Stimulated activated CD4-positive, alpha-beta T cell treated with anti-CD3 and anti-CD28 coated beads, Interleukin-2, amount 100 ng/mL, for 24 hours (primary cell): ENCODE measurements at places on chromosomes 3 and 15.

DNA sequence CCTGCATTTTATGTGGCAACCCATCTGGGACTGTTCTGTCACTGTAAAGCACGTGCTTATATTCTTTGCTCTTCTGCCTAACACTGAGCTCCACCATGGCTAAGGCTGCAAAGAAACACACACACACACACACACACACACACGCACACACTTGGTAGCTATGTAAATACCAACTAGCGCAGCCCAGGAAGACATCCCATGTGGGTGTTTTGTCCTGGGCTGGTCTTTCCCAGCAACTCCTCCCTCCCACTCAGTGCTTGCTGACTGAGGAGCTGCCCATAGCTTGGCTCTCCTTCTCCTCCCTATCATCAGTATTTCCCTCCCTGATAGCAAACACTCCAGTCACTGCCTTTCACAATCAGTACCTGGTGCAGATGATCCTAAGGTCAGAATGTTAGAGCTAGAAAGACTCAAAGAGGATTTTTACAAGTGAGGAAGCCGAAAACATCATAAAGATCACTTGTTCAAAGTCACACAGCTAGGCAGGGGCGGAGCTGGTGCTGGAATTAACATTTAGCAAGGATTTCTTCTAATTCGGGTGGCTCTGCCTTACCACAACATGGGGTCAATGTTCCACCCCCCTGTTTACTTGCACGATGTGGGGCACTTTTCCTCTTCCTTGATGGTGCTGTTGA lies 377.1 kb upstream of the TBL1XR1 start:
- DNase-seq, result no peak

GRCh38 chr15:78317145-78317836 lies 17.9 kb upstream of the SKIC8 start:
- DNase-seq, result no peak

DNA sequence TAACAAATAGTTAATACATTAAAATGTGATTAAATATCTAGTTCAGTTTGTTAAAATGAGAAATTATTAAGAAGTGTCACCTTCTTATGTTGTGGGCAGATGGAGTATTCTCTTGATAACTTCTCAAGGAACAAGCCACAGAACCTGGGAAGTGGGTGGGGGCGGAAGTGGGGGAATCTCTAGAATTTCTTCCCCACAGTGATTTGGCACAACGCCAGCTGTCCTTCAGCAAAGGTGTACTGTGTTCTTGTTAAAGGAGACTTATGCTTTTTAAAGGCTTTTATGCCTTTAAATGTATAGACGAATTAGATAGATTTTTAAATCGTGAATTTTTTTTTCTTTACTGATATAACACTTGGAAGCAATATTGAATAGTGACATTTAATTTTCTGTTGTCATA lies 42.4 kb downstream of the SEC22A start:
- DNase-seq, result peak; percentile 9

GRCh38 chr3:58013973-58014649 lies 5.9 kb downstream of the FLNB start:
- DNase-seq, result no peak

DNA sequence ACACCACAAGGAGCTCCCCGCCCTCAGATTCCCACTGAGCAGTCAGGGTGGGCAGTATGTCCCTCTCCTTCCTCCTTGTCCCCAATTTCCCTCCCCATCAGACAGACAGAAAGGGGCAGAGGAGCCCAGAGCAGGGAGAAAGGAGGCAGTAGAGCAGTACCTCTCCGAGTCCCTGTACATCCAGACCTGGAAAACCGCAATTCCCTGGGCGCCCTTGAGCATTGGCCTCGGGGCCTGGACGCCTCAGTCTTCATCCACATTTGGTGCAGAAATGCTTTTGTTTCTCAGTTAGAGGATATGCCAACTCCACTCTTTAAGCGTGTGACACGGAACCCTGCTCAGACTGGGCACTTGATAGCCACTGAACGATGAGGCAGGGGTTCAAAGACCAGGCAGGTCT lies 5.9 kb downstream of the ISG20 start:
- no peak for DNase-seq

- DNase-seq, result no peak
Measured at GRCh38 chr15:101551696-101552591, 62.4 kb upstream of the PCSK6 start.

GRCh38 chr3:78610462-78611125 lies 1157.2 kb downstream of the ROBO1 start:
- no peak for DNase-seq

DNA sequence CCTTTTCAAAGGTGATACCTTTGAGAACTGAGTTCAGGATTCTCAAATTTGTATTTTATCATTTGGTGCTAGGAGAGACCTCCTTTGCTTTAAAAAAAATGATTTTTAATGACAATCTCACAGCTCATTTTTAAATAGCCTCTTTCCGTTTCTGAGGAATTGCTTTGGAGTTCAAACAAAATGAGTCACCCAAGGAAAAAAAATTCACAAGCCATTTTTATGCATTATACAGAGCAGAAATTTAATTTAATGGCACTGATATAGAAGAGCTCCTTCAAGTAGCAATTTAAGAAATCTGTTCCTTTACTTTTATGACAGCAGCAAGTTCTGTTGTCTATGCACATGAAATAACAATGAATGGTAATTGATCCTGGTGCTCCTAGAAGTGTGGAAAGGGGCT lies 337.9 kb upstream of the KCNMB2 start:
- no peak for DNase-seq

DNA sequence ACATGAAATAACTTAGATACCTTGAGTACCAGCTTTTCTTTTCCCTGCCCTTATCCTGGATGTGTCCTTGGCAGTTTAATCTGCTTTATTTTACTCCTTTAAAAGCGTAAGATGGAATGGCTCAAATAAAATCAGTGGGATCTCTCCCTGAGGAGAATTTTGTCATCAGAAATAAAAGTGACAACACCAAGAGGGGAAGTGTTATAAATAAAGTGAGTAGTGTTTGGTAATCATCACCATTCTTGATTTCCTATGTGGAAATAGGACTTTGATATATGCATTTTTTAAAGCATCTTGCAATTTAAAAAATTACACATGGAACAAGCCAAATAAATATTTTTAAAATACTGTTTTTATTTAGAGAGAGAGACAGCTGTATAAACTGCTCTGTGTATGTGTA lies 76.5 kb downstream of the MBNL1 start:
- no peak for DNase-seq

DNA sequence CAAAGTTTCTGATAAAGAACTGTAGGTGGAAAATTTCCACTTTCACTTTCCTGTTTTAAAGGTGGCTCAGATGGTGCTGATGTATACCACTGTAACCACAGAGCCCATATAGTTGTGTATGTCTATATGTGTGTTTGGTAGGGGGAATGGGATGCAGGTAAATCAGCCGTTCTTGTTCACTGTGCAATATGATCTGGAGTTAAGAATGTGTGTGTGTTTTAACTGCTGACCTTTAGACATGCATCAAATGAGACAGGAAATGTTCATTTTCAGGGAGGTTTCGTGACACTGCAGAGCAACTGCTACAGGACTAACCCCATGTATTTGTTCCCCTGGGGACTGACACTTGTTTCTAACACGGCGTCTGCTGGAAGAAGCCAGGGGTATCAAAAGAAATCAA lies 180.5 kb downstream of the TAFA4 start:
- DNase-seq, result no peak

- DNase-seq, result no peak
Measured at GRCh38 chr3:140117096-140117526, 182.1 kb downstream of the CLSTN2 start.

DNA sequence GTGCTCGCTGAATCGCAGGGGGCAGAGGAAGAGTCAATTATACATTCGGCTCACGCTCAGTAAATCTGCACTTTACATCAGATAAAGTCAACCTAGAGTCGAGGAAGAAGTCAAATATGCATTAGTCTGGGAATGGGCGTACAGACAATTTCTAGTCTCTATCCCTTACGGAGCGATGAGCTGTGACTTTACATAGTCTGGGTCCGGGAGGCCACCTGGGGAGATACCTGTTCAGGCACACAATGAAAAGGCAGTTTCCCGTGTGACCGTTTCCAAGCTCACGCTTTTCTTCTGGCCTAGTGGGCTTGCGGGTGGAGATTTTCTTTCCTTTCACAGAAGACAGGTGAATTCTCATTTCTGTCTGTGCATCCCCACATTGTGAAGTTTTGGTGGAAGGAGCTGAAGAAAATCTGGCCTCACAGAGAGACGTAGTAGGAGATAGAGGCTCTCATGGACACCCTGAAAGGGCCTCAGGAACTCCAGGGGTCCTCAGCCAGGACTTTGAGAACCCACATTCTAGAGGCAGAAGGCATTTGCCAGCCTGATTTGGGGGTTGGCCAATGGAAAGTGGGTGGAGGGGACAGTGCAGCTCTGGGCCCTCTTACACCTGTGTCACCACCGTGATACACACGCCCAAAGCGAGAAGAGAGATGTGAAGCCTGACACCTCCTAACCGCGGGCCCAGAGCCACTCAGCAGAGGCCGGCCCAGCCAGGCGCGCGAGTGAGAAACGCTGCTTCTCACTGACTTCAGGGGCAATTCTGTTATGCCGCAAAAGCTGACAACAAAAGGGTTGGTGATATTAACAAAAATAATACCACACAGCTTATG lies 10.7 kb upstream of the OCA2 start:
- no peak for DNase-seq

- no peak for DNase-seq
Measured at GRCh38 chr15:37550360-37551024, 383.9 kb upstream of the TMCO5A start.

- no peak for DNase-seq
Measured at GRCh38 chr3:25502233-25502632, 74.2 kb downstream of the RARB start.

DNA sequence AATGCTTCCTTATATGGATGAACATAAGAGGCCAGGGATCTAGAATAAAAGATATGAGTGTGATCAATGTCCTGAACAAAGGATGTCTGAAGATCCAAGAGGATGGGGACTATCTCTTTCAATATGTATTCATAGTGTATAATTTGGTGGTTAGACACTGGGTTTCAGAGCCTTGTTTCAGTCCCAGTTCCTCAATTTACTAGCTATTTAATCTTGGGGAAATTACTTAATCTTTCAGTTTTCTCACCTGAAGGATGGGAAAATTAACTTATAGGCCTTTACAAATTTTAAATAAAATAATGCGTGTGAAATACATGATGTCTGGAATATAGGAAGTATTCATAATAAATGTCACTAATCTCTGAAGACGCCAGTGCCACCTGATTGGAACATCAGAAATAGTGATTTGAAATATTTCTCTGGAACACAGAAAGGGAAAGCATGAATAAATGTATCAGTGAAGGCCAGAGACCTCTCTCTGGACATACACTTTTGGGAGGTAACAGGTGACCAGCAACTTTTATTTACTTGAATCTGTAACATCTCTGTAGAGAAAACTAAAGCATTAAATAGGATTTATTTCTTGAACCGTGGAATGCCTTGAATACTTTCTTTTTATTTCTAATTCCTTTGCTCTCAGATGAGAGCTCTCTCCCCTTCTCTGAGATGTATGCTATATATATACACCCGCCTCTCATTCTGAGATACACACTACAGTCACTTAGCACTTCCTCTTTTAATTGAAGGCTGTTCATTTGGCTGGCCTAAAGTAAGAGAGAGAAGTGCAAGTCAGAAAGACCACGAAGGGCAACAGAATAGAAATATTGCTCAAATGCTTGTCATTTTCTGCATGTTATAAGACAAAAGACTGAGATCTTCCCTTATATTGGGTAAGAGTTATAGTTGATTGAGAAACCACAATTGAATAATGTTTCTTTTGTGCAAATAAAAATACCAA lies 407.1 kb downstream of the LSAMP start:
- DNase-seq, result no peak

GRCh38 chr3:42635111-42635510 lies 18.4 kb upstream of the ZBTB47 start:
- DNase-seq, result no peak

DNA sequence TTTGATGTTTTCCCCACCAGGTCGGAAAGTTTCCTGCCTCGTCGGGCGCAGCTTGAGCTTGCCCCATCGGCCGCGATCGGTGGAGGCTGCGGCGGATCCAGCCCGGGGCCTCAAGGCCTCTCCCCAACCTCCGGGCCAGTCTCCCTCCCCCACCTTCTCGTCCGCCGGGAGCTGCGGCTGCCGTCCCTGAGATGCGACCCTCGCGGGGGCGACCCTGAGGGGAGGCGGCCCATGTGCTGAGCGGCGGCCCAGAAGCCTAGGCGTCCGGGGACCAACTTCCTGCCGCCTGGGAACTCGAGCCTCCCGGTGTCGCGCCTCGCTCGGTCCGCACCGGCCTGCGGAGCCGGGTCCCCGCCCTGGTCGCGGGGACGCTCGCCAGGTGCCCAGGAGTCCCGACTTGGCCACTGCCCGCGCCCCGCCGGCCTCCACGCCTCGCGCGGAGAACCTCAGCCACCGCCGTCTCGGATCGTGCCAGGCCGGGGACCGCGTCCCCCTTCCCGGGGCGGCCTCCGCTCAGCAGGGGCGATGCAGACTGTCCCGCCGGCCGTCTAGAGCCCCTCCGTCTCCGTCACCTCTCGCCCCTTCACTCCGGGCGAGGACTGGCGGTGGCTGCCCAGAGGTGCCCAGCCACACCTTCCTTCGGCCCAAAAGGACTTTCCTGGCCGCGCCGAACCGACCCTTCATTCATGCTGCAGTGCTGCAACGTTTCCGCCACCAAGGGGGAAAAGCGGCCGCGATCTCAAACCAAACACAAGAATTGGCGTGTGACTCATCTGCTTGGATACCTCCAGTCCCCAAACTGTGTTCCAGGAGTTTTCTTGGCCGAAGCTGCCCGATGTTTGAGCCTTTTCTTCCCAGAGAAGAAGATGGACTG lies 656 bp downstream of the SLMAP start:
- DNase-seq, result peak; percentile 46

GRCh38 chr3:14489641-14490040 lies 50.5 kb downstream of the GRIP2 start:
- DNase-seq, result no peak

- DNase-seq, result no peak
Measured at GRCh38 chr3:73768524-73769308, 144.0 kb upstream of the PDZRN3 start.

GRCh38 chr3:133477487-133477886 lies 77.6 kb downstream of the BFSP2 start:
- DNase-seq, result no peak

DNA sequence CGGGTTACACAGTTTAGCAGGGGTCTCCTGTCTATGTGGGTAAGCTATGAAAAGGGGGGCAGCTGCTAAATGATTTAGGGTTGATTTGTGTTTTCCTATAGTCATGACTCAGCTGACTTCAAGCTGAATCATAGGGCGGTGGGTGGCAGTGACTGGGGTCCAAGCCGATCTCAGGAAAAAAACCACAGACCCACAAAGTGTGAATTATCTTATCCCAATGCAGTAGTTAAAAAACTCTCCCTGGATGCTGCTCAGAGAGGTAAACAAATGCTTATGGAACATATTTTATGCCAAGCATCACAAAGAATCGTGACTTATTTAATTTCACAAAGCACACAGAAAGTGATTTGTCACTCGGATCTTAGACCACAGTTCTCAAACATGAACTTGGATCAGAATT lies 18.4 kb upstream of the TOPAZ1 start:
- no peak for DNase-seq

GRCh38 chr15:76335307-76336253 lies 993 bp upstream of the ISL2 start:
- DNase-seq, result no peak

GRCh38 chr3:143084856-143085731 lies 34.5 kb upstream of the CHST2 start:
- no peak for DNase-seq
